ENCODE measurements at places on chromosomes 4 and X.

DNA sequence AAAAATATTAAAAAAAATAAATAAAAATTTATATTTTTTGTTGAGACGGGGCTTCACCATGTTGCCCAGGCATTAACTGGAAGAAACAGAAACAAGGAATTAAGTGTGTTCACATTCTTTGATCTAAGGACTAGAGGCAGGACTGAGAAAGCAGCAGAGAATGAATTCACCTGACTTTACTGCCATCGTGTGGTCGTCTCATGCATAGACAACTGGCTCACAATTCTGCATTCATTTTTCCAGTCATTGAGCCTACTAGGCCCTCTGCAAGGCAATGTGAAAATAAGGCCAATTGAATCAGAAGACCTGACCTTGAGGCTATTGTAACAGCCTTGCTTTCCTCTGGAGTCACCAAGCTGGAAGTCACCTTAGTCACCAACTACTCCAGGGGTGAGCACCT is 37.4 kb downstream of the LHFPL1 start:
- no peak for DNase-seq

DNA sequence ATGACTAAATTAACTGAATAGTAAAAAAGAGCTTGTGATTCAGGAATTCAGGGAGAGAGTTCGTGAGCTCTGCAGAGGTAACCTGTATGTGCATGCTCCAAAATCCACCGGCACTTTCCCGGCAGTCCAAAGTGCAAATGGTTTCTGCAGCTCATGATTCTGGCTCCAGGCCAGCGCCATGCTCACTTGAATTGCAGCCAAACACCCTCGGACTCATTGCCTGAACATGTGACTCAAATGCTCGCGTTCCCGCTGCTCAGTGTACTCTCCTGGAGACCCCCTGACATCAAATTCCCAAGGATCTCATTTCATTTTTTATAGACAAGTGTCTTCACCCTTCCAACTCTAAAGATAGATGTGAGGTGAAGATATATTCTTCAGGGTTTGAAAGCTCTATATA is 44.1 kb upstream of the SH3RF1 start:
- peak; percentile 61 for DNase-seq

GRCh38 chr4:141028024-141028529 is 105.2 kb downstream of the RNF150 start:
- DNase-seq = no peak

DNA sequence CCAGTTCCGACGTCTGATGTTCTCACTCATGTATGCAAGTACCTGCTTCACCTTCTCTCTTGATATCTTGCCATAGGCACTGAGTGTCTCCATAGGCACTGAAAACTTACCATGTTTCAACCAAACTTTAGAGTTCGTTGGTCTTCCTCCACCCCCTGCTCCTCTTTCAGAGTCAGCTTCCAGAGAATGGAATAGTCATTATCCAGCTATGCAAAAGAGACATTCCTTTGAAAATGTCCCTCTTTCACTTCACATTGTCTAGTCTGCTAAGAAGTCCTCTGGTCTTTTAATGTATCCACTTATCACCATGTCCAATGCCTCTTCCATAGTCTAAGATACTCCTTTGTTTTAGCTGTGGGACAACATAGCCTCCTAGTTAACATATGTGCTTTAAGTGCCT is 566.0 kb upstream of the TENM3 start:
- no peak for DNase-seq

DNA sequence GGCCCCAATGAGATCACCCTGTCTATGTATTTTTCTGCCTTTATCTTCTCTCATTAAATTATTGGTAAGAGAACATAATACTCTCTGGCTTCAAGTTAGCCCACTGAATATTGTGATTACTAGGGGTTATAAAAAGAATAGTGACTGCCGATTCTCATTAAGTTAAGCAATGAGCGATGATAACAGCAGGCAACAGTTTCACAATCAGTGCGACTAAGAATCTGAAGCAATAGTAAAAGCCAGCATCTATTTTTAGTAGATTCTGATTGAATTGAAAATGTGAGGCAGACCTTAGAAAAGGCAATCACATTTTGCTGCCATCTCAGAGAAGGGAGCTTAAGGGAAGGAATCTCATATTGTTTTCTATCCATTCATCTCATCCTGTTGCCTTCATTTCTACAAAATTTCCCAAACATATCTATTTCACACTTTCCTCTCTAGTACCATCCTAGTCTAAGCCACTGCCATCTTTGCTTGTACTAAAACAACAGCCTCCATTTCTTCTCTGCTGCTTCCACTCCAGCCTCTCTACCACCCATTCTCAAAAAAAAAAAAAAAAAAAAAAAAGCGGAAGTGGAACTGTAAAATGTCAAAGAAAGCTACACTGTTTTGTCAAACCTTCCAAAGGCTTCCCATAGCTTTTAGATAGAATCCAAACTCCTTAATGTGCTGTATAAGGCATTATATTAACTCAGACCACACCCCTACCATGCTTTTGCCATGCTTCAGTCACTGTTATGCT is 17.4 kb downstream of the GABRA4 start:
- DNase-seq = no peak

- DNase-seq = no peak
Observed at GRCh38 chrX:31098079-31098478, 26.2 kb upstream of the FTHL17 start.

GRCh38 chrX:23742697-23743622 is at the start of gene ACOT9:
Gene ACOT9, minus strand, starts transcription at chrX:23743276. Its CDS starts 132 bp downstream, at chrX:23743144.
- DNase-seq = peak; percentile 95

- no peak for DNase-seq
Observed at GRCh38 chr4:76212851-76213414, 691 bp downstream of the SCARB2 start.

- DNase-seq = no peak
Observed at GRCh38 chr4:38279077-38279476, 318.9 kb downstream of the PTTG2 start.

DNA sequence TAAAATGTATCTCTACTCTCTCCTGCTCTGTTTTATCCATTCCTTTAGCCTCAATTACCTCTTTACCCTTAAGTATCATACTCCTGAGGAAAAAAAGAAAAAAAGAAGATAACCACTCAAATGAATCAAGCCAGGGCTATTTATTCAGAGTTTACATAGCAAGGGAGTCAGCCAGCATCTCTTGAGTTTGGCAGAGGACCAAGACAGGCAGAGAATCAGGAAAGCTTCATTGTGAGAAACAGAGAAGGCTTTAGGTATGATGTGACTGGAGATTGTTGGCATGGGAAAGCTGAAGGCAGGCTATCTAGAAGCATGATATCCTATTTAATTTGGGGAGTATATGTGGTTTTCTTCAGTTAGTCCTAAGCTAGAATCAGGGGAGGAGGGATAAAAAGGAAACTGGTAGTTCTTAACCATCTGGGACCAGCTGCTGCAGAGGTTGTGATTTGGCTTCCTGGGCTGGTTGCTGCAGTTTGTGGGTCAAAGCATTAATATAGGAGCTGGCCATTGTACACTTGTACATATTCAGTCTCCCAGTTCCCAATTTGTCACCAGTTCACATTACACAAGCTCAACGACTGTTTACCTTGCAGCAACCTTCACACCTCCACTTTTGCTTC is 11.2 kb downstream of the APELA start:
- DNase-seq = no peak

- DNase-seq = peak; percentile 50
Observed at GRCh38 chr4:183658362-183659028, 490 bp downstream of the RWDD4 start.

GRCh38 chr4:165207016-165207430 is 338 bp upstream of the KLHL2 start:
- DNase-seq = no peak

DNA sequence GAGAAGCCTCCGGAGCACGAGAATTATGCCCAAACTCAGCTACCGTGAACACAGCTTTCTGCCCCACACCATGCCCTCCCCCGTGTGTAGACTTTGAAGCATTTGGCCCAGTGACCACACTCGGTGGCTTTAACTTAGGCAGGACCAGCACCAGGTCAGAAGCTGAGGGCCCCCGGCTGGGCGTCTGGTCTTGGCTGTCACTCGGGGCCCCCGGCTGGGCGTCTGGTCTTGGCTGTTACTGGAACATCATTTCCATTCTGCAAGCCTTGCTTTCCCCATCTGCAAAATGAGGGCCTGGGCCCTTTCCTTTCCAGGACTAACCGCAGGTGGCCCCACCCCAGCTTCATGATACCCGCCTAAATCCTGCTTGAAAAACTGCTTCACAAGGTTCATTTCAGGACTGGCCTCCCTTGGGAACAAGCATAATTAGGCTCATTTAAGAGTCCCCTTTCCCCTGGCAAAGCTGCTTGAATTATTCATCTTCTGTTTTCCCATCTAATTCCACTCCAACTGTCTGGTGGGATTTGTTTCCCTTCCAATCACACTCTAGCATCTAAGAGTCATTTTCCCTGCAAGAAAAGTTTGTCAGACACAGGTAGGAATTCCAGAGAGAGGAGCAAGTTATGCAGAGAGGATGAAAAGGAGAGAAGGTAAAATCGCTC is 82.5 kb downstream of the WFS1 start:
- no peak for DNase-seq

GRCh38 chrX:150700107-150700506 is 6.9 kb downstream of the MTMR1 start:
- no peak for DNase-seq

- no peak for DNase-seq
Observed at GRCh38 chrX:13093529-13094140, 49.2 kb upstream of the FAM9C start.

DNA sequence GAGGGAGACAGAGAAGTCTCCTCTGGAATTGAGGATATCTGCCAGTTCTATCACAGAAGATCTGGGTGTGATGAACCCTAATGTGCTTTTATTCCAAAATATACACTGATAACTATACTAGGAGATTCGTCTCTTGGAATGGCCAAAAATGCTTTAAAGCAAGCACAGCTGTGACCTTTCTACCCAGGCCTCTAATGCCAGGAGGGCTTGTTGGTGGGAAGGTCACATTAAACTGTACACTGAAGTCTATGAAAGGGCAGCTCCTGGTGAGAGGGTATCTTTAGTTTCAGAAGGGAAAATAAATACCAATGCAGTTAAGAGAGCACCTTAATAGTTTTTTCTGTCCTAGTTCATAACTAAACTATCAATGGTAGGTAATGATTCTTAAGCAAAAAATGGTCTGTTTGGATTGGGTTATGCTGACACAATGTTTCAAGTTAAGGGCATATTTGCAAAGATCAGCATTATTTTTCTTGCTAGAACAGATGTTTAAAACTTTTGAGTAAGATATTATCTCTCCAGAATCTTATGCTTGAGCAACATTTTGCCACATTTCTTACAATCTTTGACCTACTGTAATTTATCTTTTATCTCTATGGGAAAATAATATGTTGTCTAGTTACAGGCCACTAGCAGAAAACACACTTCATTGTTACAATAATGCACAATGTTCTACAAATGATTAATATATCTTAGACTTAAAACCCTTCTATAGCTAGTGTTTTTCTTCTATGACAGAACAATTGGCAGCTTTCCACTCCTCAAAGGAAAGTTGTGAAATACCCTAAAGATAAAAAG is 59.6 kb downstream of the SEC24D start:
- DNase-seq = no peak

DNA sequence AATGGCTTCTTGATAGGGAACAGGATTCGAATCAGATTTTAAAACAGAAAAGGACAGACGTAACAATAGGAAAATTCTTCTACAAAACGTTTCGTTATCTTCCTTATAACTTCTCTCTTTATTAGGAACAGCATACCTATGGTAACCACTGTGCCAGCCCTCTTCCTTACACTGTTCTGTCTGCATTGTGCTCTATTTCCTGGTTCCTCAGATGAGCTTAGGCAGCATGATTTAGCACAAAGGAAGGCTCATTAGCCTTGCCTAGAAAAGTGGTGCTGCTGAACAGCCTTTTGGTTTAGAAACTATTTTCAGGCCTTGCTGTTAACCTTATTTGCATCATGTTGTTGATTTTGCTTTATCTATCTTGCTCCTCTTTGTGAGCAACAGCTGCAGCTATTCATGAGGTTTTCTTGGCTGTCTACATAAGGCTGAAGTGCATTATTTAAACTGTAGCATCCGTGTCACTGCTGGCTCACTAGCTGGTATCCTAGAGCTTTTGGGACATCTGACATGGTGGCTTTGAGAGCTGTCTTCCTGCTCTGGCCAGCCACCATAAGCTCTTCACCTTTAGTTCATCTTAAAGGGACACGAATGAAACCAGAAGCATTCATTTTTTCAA is 69.9 kb upstream of the NRK start:
- no peak for DNase-seq

- peak; percentile 54 for DNase-seq
Observed at GRCh38 chrX:65997978-65998717, 41.7 kb downstream of the VSIG4 start.

DNA sequence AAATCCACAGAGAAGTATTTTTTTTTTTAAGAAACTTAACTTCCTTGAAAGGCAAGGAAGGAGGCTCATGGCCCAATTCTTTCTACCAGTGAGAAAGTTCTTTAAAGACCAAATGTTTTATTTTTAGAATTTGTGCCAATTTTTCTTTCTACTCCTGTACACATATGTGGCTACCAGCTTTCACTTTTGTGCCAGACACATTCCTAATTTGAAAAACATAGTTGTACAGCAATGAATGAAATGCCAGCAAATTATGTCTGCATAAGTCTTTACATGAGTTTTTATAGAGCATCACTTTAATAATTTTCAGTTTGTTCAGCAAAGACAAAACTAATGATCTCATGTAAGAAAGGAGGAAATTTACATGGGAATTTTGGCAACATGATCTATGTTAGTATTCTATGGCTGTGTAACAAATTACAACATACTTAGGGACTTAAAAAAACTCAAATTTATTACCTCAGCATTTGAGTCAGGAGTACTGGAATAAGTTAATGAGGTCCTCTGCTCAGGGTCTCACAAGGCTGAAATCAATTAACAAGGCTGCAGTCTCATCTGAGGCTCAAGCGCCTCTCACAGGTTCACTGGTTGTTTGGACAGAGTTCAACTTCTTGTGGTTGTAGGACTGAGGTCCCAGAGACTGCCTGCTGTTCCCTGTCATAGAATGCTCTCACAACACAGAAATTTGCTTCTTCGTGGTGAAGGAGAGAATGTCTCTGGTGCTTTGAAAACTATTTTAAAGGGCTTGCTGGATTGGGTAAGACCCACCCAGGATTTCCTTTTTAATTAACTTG is 678.2 kb upstream of the FAM241A start:
- no peak for DNase-seq

DNA sequence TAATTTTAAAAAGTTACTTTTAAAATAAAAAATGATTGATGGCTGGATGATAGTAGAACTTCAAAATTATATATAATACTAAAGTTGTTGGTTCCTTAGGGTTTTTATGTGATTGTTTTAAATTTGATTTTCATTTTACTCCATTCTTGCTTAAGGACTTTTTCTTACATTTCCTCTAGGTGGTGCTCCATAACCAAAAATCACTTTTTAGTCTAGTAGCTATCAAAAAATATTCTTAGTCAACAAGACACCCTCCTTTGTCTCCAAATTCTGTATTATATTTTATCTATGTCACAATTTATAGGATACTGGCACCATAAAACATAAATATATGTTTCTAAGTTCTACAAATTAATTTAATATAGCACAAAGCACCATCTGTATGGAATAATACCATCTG is 67.2 kb upstream of the BRWD3 start:
- DNase-seq = no peak

GRCh38 chr4:15148199-15148598 is 145.9 kb downstream of the CPEB2 start:
- DNase-seq = no peak

All from lower lobe of right lung (tissue), 2 donors.